ENCODE measurements at places on chromosomes 7 and 10.

DNA sequence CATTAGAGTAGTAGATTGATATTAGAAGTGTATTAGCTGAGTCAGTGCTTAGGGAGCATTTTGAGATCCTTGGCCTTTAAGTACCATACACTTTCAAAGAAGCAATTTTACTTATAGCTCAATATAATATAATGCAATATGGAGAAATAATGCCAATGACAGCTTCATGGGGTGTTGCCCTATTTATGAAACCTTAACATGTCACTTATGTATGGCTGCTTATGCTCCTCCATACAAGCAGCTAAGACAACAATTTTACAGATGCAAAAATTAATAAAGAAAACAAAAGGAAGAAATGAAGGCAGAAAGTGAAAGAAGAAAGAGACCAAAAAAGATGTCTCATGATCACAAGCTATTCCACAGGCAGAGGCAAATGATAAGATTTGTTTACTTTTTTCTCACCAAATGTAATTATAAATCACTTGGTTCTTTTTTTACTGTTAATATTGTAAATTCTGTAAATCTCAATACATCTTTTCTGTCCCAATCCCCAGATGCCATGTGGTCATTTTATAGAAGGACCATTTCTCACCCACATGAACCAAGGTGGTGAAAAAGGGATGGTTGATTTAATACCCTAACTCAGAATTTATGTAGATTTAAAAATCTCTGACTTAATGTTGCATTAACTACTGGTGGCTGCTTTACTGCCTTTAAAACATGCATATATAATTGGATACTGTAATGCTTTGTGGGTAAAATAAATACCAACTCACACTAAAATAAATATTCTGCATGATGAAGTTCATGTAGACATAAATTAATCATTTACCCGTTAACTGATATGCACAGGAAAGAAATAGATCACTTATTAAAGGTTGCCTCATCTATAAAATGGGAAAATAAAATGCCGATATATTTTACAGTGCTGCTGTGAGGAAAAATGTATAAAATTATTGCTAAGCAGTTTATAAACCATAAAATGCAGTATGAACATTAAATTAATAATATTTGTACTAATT lies 33.5 kb upstream of the RHOBTB1 start:
- DNase-seq = no peak

DNA sequence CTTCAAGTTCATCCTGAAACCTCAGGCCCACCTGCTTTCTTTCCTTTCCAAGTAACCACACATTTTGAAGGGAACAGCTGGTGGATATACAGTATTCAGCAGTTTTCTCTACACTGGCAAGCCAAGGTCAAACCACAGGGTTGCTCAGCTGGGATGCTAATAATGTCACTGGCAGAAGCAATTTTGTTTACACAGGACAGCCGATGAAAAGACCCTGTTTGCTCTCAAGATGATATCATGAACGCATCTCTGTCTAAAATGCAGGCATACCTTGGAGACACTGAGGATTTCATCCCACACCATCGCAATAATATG lies 186.2 kb downstream of the USP6NL start:
- DNase-seq = no peak

DNA sequence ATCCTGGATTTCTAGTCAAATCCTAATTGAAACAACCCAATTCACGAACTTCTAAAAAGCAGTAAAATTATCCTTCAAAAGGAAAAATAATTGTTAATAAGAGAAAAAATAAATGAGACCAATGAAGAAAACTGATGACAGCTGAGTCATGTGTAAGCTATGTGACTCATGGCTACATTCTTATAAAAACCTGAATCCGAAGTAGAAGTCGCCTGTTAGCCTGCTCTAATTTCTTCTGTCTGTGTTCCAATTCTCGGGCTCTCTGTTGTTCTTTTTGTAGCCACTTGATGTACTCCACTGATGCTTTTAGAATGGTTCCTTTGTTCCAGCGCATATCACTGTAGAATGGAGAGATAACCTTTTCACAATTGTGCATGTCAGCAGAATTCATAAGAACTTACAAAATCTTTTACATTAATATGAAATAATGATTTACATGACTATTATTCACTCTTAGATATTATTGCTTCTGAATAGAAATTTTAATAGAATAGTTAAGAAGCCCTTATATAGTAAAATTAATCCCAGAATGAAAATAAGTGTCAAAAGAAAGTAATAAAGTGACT lies 88.8 kb downstream of the TFEC start:
- DNase-seq = peak; percentile 72

- no peak for DNase-seq
Observed at GRCh38 chr10:96053985-96054384, 10.6 kb downstream of the CCNJ start.

DNA sequence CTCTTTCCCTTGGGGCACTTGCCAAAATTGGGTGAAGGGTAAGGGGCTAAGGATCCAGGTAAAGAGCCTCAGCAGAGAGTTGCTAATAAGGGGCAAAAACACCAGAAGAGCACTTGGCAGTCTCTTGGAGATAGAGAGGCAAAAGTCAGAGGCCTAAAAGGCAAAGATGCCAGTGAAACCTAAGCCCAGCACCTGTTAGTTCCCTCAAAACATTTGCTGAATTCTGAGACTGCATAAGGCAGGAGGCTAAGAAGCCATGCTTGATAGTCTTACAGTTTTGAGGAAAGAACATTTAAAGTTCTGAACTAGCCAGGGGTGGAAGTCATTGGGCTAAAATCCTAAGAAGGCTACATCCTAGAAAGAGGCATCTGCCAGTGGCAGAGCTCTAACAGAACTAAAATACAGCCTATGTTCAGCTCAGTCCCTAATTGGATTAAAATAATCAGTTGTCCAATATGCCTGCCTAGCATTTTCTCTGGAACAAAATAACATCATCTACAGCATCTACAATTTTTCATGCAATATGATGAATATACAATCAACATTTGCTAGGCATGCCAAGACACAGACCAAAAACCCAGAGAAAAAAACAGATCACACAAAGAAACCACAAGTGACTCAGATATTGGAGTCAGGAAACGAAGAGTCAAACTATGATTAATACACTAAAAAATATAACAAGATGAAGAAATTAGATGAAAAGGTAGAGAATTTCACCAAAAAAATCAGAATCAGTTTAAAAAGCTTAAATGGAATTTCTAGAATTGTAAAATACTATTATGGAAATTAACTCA lies 7.7 kb downstream of the HTR7 start:
- no peak for DNase-seq

DNA sequence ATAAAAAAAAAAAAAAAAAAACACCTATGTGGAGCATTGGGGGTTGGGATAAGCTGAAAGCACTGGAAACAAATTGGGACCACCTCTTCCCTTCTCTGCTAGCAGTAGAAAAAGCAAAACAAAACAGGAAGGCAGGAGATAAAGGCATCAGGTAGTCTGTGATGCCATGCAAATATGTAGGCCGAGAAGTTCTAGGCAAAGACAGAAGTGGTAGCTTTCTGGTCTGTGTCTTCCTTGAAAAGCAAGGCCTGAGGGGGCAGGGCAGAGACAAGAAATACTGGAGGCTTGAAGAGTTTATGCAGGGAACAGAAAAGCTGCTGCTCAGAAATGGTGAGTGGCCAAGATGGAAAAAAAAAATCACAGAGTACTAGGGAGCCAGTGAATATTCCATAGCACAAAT lies 111.1 kb downstream of the ELMO1 start:
- no peak for DNase-seq

- no peak for DNase-seq
Observed at GRCh38 chr7:285731-286130, 4.2 kb upstream of the FOXL3 start.

- peak; percentile 71 for DNase-seq
Observed at GRCh38 chr7:22666732-22667131, 60.3 kb upstream of the IL6 start.

GRCh38 chr10:29119374-29119773 lies 169.5 kb upstream of the LYZL1 start:
- peak; percentile 19 for DNase-seq
